8988T (cell line): ENCODE measurements at places on chromosomes 6 and 20.

DNA sequence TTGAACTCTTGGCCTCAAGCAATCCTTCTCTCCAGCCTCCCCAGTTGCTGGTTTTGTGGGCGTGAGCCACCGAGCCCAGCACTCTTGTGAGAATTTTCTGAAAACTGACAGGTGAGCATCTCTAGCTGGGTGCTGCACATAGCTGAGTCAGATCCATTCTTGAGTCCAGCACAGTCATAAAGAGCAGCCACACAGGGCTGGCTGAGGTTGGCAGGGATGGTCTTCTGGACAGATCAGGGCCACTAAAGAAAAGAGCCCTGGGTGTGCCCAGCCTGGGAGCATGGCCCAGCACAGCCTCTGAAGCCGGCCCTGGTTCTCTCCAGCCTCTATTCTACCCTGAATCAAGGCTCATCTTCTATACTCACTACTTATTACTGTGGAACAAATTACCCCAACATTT lies 11.5 kb downstream of the DLGAP4 start:
- no peak for DNase-seq

GRCh38 chr6:68008445-68008844 lies 626.6 kb upstream of the ADGRB3 start:
- DNase-seq = no peak

DNA sequence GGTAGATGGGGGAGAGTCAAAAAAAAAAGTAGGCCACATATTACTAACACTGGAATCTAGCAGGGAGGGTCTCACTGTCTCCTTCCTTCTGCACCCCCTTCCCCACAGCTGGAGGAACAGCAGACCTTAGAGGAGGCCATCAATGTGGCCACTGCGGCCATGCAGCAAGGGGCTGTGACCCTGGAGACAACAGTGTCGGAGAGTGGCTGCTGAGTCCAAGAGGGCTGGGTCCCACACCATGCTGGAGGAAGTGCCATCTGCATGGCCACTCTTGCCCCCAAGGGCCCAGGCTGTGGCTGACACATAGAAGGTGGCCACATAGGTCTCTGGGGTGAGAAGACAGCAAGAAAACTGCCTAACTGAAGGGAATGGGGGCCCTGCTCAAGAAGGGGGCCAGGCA lies 2.6 kb upstream of the DEF6 start:
- DNase-seq = no peak

- DNase-seq = no peak
Observed at GRCh38 chr6:23446469-23446967, 679.5 kb upstream of the NRSN1 start.

DNA sequence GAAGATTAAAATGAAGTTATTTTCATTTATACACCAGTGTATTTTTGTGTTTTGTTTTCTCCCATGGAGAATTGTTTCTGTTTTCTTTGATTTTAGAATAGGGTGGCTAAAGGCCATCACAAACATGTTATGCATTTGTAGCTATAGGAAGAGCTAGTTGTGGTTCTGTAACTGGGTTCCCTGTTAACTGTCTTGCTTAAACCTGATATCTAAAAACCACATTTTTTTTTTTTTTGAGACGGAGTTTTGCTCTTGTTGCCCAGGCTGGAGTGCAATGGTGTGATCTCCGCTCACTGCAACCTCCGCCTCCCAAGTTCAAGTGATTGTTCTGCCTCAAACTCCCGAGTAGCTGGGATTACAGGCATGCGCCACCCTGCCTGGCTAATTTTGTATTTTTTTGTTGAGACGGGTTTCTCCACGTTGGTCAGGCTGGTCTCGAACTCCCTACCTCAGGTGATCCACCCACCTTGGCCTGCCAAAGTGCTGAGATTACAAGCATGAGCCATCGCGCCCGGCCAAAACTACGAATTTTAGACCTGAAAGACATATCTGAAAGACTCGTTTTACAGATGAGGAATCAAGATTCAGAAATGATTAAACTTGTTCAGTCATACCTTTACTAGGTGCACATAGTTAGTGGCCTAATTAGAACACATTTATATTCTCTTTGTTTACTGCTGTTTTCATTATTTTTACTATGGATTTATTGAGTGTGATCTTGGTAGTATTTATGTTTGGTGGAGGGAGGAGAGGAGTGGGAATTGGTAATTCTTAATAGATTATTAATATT lies 18.0 kb downstream of the SCAF8 start:
- DNase-seq = no peak

DNA sequence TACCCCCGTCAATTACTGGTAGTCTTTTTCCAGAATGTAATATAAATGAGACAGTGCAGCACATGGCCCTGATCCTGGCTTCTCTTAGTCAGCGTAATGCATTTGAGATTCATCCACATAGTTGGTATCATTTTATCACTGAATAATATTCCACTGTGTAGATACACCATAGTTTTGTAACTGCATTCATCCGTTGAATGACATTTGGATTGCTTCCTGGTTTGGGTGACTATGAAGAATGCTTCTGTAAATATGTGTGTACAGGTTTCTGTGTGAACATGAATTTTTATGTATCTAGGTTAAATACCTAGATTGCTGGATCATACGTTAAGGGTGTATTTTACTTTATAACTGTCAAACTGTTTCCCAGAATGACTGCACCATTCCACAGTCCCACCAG lies 62.6 kb upstream of the STMND1 start:
- DNase-seq = no peak

GRCh38 chr20:3794701-3795420 lies 1.2 kb upstream of the CDC25B start:
- DNase-seq = no peak

DNA sequence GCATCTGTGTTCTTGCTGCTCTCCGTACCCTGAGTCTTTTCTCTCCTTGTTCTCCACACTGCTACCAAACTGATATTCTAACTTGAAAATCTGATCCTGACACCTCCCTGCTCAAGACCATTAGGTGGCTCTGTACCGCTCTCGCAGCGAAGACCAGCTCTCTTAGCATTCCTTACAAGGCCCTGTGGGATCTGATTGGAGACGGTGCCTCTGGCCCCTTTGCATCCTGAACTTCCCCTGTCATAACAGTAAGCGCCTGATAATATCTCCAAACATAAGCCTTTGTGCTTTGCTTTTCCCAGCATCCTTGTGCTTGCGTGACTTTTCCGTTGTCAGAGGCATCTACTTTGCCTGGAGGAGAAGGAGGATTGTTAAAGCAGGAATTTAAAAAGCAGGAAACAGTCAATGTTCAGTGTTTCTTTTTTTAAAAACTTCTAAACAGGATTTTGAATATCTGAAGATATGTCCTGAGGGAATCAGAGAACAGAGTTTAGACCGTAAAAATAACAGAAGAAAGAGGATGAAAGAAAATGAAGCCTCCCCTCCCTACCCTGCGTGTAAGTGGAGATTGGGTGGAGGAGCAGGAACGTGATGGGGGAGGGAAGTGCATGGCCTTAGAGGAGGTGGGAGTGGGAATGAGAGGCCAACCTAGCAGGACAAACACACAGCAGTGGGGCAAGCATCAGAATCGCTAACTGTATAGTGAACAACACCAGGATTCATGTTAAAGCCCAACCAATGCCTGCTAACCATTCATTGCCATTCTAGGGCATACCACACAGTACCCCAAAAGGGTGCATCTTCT lies 89.2 kb upstream of the STMND1 start:
- DNase-seq = no peak

- DNase-seq = no peak
Observed at GRCh38 chr6:22451962-22452361, 117.4 kb upstream of the HDGFL1 start.

DNA sequence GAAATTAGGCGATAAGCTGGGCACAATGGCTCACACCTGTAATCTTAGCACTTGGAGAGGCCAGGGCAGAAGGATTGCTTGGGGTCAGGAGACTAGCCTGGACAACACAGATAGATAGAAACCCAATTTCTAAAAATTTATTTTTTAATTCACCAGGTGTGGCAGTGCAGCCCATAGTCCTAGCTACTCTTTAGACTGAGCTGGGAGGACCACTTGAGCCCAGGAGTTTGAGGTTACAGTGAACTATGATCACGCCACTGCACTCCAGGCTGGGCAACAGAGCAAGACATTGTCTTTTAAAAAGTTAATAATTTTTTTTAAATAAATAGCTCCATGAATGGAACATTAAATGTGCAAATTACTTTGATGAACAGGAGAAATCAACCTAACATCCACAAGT lies 8.2 kb downstream of the ZNF318 start:
- no peak for DNase-seq

- no peak for DNase-seq
Observed at GRCh38 chr20:4811661-4812181, 90.0 kb downstream of the PRND start.

- no peak for DNase-seq
Observed at GRCh38 chr6:133184798-133185372, 56.3 kb upstream of the EYA4 start.

- no peak for DNase-seq
Observed at GRCh38 chr20:775679-776135, 7.4 kb upstream of the SLC52A3 start.

DNA sequence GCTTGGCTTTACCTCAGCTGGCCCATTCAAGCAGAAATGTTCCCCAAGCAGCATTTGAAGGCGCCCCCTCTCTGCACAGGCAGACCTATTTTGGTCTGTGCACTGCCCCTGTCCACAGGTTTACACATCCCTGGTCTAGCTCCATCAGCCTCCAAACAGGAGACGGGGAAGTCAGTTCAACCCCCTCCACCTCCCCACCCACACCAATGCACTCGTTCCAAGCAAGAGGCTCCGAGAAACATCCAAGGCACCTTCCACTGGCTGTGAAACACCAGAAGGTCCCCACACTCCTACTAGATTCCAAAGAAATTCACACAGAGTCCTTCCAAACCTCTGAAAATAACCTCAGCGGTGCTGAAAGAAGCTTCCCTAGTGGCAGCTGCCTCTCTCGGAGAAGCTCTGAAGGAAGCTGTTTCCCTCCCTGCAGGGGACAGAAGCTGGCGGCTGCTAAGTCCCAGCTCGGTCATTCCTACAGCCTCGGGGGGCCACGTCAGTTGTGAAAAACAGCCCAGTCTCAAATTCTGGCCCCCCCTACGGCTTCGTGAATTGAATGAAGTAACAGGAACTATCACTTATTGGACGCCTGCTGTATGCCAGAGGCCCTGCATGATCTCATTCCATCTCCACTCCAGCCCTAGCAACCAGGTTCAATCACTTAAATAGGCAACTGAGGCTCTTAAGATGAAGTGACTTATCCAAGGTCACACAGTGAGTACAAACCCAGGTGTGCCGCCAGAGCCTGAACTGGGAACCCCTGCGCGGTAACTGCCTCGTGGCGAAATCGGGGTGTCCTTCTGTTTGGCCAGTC lies 815 bp downstream of the SPATA2 start:
- no peak for DNase-seq

DNA sequence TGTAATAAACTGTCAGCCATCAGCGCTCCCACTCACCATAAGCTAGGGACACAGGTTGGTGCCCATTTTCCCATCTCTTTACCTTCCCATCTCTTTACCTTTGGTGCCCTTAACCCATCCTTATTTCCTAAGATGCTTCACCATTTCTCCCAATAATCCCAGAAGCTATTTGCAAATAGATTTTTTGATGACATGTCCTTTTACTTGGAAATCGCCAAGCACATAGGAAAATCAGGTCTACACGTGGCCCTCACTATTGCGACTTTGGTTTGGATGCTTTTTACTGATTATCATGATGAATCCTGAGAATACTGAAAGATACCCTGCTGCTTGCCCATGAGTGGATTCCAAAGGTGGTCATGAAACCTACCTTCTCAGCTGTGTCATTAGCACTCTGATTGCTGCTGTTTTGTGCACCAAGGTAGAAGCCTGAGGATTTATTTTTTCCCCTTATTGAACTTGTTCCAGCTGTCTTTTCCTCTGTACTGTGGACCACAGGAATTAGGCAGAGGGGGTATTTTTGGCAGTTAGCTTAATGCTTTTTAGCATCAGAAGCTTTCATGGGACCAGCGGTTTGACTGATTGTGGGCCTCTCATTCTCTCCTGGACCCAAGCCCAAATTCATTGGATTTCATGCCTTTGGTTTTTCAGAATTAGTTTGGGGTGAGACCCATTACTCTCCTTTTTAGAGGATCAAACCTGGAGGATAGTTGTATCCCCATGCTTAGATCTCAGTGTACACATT lies 229.6 kb upstream of the RIN2 start:
- DNase-seq = no peak

- DNase-seq = no peak
Observed at GRCh38 chr6:102026649-102027048, 633.1 kb downstream of the GRIK2 start.

DNA sequence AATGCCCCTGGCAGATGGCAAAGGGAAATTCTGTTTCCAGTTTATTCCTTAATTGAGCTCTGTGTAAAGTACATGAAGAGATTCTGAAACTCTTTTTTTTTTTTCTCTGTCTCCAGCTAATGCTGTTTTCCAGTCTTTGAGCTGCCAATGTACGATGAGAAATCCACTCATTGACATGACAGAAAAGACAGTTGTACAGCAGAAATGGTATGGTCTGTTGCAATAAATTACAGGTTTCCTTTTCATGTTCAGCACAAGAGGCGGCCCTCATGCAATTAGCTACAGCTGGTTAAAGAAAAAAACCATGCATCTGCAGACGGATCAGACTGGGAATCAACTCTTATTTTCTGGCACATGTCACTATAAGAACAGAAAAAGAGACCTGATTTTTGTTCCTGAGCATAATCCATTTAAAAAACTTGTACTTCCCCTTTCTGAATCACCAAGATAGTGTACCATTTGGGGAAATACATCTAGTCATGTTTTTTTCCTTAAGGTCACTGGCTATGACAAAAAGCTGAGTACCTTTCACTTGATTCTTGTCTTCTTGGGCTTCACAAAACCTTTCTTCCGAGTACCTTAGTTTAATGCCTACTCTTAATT lies 289.8 kb upstream of the PREP start:
- DNase-seq = no peak

DNA sequence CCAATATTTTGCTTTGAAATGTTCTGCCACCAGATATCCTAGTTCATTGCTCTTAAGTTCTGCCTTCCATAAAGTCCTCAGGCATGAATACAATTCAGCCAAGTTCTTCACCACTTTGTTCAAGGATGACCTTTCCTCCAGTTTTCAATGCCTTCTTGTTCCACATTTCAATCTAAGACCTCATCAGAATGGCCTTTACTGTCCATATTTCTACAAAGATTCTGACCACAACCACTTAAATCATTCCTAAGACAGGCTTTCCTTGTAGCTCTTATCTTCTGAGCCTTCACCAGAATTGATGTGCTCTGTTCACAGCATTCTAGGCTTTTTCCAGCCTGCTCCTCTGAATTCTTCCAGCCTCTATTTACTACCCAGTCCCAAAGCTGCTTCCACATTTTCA lies 319.0 kb downstream of the HACE1 start:
- no peak for DNase-seq

GRCh38 chr20:55155360-55155759 lies 680.0 kb downstream of the DOK5 start:
- no peak for DNase-seq

DNA sequence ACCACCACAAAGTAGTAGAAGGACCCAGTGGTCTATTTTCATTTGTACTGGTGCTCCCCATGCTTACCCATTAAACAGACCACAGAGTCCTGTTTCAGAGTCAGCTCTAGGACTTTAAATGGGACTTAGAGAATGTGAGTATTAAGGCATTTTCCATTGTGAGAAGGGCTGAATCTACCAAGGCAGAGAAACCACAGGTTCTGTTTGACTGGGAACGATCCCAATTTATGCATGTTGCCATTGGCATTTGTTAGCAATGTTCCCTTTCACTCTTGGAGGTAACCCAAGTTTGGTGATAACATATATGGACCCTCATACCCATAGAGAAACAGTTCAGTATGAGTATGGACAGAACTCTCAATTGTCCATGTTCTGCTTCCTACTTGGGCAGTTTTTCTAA lies 672.8 kb downstream of the KIF16B start:
- no peak for DNase-seq

- DNase-seq = no peak
Observed at GRCh38 chr6:2950713-2951112, 20.7 kb downstream of the SERPINB6 start.
